CD4-positive, alpha-beta T cell (primary cell): ENCODE measurements at places on chromosomes 3 and 15.

DNA sequence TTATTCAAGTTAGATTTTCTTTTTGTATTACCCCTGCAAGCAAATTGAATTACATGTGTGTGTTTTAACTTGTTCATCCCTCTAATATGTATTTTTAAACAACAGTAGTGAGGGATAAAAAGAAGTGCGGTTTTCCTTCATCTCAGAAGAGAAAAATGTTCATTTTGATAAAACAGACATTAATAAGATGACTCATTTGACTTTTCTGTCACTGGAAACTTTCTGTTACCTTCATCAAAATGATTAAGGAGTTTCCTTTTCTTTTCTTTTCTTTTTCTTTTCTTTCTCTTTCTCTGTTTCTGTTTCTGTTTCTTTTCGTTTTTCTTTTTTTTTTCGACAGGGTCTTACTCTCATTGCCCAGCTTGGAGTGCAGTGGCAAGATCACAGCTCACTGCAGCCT is 53.0 kb downstream of the ECT2 start:
- DNase-seq, result no peak

DNA sequence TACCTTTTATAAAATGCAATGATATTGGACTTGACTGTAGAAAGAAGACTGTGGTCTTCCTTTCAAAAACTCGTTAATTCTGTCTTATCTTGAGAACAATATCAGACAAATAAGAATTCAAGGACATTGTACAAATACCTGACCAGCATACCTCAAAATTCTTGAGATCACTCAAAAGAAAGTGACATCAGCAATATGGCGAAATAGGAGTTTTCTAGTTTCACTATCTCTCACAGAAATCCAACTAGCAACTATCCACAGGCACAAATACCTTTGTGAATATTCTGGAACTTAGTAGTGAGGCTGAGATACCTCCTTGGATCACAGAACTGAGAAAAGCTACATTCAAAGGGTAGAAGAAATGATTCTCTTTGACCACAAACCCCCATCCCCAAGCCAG is 419.7 kb downstream of the ZNF385D start:
- DNase-seq, result no peak

GRCh38 chr3:33419948-33420347 is 20.3 kb downstream of the UBP1 start:
- DNase-seq, result no peak

GRCh38 chr15:34609102-34610057 is 25.9 kb upstream of the GOLGA8B start:
- DNase-seq, result no peak

GRCh38 chr3:107432013-107432515 is 54.8 kb downstream of the CCDC54 start:
- no peak for DNase-seq

- no peak for DNase-seq
Measured at GRCh38 chr15:81235276-81236123, 38.8 kb downstream of the IL16 start.

DNA sequence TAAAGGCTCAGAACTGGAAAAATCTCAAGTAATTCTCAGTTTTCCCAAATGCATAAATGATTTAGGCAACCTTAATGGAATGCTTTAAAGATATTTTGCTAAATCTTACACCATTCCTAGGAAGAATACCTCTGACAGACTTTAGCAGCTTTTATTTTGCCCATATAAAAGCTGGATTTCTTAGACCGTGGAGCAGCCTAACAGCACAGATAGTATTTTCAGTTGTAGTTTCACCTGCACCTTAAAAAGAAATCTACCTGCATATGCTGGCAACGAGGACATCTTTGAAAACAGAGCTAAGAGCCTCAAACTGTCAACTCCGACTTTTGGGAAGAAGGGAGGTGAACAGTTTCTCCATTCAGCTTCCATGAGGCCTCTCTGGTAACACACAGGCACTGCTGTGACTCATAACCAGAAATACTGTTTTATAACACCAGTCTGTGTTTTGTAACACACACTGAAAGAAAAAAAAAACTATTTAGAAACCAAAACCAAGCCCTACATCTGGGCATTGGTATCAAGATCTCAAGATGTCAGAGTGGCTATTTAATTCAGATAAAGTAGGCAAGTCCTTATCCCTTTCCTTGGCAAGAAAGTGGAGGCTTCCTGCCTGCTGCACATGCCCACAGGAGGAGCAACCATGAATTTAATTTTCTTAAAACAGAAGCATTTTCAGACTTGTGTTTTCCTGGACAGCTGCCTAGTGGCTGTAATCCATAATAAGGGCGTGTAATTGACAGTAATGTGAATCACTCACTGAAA is 181.5 kb upstream of the ICE2 start:
- no peak for DNase-seq
